Cerebellar cortex (tissue), 1 donor: ENCODE measurements at places on chromosomes 6 and 20.

GRCh38 chr6:49142421-49143151 is 320.5 kb downstream of the MMUT start:
- no peak for DNase-seq

DNA sequence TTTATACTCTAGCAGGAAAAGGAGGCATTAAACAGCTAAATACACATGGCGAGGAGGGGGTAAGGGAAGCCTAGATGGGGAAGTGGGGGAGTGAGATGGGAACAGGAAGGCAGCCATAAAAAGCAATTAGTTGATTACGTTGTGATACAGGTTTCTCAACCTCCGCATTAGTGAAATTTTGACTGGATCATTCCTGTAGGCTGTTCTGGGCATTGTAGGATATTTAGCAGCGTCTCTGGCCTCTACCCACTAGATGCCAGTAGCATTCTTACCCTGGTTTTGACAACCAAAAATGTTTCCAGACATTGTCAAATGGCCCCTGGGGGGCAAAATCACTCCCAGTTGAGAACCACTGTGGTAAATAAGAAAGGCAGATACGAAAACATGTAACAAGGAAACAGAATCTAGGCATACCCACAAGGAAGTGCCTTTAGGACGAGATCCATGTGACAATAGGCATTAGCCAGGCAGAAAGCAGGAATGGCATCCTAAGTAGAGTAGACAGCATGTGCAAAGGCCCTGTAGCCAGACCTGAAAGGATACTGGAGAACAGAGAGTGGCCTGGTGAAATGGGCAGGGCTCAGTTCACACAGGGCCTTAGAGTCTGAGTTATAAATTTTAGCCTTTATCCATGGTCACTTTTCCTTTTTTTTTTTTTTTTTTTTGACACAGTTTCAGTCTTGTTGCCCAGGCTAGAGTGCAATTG is 25.8 kb upstream of the PTPN1 start:
- no peak for DNase-seq

GRCh38 chr6:95203153-95203754 is 374.1 kb upstream of the MANEA start:
- DNase-seq: no peak

DNA sequence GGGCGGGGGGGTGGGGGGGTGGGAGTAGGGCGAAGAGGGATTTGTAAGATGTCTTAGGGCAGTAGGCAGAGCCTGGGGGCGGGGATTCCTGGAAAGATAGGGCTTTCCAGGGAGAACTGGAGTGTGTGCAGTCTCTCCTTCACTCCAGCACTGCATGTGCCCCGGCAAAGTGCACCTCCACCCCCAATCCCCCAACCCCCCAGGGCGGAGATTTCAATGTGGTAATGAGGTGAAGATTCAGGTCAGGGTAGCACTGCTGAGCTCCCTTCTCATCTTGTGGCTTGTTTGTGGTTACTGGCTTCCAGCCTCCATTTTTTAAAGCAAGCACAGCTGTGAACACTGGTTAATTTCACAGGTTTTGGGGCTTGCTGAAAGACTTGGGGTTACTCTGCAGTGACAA is 5.9 kb downstream of the TMEM239 start:
- DNase-seq: no peak

DNA sequence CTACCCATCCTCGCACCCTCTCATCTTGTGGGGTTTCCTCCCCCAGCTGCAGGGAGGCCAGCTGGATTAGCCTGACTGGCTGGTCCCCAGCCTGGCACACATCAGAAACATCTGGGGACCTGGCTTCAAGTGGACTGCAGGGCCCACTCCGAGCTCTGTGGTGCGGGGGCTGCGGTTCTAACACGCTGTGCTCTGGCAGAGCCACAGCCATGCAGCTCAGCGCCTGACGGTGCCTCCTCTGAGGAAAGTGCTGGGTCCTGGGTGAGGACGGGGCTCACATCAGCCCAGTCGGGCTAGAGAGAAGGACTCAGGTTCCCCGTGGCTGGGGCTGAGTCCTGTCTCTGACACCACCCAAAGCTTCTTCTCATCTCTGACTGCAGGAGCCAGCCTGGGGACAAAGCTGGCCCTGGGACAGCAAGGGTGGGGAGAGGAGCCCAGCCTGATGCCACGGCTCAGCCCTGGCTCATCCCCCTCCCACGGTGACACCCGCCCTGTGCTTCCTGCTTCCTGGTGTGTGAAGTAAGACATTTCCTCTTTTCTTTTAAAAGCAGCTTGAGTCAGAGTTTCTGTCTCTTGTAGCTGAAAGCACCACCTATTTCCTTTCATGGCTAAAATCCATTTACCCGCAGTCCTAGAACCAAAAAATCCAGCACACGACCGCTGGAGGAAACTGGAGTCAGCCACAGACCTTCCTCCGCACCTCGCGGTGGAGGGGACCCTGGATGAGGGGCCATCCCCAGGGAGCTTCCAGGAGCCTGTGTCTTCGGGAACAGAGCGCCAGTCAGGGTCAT is 127.4 kb upstream of the AFDN start:
- DNase-seq: no peak

DNA sequence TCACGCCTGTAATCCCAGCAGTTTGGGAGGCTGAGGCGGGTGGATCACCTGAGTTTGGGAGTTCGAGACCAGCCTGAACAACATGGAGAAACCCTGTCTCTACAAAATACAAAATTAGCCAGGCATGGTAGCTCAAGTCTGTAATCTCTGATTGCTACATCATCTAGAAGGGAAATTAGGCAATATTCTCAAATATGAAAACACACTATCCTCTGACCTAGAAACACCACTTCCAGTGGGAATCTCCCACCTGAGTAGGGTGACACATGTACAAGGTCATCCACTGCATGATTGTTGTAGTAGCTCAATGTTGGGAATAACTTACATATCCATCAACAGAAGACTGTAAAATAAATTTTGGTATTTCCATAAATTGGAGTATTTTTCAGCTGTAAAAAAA is 19.1 kb upstream of the SIRPD start:
- DNase-seq: no peak

DNA sequence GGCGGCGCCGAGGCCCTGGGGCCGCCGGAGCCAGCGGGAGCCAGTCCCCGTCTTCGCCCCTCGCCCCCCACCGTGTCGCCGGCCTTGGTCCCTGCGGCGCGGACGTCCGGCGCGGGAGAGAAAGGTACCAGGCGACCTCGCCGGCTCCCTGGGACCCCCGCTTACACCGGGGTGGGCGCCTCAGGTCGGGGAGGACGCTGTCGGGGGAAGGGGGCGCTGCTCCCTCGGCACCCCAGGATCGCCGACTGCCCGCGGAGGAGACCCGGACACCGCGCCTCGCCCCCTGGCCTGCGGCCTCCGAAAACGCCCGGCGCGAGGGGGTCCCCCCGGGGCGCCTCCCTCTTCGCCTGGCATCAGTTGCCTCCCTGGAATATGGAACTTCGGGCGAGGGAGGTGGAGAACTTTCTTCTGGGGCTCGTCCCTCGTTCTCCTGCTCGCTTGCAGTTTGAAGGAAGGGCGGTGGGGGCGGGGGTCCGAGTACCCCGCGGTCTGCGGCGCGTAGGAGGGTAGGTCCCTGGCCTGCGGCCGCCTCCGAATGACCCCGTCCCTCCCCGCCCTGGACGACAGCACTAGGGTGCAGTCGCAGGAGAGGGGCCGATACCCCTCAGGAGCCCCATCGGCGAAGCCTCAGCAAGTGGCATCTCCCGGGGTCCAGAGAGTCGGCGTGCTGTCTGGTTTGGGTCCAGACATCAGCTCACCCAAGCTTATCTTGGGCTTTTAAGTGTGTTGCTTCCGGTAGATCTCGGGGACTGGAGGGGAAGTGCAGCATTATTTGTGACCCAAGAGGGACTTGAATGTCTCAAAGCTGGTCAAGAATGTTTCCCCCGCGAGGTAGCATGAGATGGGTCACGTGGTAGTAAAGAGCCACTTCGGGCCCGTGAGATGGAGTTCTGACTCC is 549 bp downstream of the ANKRD6 start:
- peak; percentile 76 for DNase-seq

GRCh38 chr6:166277892-166278578 is 30.2 kb downstream of the PRR18 start:
- DNase-seq: no peak

DNA sequence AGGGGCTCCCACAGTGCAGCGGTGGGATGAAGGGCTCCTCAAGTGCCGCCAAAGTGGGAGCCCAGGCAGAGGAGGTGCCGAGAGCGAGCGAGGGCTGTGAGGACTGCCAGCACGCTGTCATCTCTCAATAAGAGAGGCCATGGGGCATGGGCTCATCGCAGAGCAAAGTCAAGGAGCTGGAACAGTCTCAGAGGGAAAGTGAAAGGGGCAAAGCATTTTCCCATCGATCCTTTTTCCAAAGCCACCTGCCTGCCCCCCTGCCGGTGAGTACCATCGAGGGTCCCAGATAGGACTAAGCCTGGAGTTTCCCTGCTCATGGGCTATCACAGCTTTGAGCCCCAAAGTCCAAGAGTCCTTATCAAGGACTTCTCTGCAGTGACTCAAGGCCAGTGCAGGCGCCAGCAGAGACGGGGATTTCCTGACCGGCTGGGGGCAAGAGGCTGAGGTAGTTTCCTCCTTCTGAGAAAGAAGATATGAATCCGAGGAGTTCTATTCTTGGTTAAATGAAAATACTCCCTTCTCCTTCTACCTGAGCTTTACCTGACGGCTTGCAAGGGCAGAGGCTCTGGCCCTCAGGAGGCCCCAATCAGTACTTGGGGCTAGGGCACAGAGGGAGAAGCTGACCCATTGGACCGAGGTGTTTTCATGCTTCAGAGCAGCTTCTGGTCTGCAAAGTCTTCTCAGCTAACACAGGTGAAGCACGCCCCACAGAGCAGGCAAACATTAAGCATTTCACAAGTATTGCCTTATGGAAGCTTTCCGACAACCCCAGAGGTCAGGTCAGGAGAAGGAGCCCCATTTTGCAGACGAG is 22.6 kb downstream of the ETV7 start:
- no peak for DNase-seq

DNA sequence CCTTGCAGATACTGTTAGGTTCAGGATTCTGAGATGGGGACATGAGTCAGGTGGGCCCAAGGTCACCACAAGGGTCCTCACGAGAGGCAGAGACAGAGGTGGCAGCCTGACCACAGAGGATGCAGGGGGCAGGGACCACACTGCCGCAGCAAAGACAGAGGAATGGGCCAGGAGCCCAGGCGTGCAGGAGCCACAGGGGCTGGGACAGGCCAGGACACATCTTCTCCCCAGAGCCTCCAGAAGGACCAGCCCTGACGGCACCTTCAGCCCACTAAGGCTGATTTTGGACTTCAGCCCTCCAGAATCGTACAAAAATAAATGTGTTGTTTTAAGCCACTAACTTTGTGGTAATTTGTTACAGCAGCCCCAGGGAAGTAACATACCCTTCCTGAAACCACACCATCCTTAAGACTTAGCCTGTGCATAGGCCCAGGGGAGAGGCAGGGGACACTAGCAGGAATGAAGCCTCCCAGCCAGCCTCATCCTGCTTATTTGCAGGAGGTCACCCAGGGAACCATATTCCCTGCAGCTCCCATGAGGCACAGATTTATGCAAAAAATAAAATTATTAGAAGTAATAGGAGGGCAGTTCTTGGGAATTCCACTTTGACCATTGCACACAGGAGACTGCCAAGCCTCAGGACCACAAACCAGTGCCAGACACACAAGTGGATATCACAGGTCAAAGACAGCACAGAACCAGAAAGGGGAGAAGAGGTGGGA is 119.3 kb upstream of the CST7 start:
- no peak for DNase-seq

DNA sequence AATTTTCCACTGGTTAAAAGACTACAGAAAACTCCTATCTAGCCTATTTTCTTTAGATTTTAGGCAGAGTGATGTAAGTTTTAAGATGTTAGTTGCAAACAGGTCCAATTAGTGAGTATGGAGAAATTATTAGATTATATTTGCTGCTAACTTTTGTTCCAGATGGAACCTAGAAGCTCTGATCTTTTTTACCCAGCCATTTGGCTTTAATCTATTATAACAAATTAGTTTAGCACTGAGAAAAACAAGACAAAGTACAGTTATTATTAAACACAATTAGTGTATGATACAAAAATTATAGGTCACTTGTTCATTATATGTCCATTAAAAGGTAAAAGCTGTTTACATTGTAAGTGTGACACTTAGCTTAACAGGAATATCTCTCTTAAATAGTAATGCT is 2.5 kb downstream of the FAM162B start:
- DNase-seq: no peak

DNA sequence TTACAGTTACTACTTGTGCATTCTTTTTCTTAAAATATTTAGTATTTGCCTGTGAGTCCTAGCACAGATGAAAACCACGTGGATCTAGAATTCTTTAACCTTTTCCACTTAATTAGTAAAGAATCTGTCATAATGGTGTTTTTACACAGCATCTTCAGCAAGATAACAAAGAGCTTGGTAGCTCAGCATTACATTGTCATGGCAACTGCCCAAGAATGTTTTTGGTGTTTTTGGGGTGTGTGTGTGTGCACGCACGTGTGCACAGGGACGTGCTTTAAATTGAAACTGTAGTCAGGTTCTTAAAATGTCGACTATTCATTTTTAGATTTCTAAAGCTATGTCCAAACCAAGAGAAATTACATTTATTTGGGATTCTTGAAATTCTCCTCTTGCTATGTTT is 108.0 kb downstream of the FIG4 start:
- DNase-seq: no peak

DNA sequence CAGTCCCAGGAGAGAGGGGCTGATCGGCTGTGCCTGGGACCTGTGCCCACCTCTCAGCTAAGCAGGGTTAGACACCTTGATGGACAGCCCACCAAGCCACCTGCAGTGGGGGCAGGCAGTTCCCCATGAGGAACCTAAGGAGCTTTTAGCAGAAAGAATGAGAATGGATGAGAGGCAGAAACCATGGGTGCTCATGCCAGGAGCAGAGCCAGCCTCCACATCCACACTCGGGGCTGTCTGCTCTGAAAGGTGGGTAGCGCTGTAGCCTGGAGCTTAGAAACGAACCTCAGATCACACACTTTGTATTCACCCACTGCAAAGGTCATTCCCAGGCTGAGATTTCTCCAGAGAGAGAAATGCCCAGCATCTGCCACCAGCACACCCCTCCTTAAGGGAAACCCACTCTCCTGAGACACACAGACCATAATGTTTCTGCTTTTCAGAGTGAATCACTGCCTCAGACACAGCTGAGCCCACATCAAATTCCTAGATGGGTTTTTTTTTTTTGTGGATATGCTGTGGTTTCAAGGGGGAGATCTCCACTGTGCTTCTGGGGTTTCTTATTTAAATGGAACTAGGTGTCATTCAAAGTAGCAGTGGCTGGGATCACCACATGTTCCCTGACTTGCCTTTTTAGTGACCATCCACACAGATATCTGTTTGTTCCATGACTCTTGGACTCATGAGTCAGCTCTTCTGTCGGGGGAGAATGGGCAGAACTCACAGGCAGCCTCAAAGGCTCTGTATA is 218.9 kb downstream of the EYA2 start:
- DNase-seq: no peak
